Activated CD4-positive, CD25-positive, alpha-beta regulatory T cell treated with anti-CD3 and anti-CD28 coated beads, Interleukin-2, amount 50 U/mL, for 24 hours (primary cell): ENCODE measurements at places on chromosomes 13 and 19.

DNA sequence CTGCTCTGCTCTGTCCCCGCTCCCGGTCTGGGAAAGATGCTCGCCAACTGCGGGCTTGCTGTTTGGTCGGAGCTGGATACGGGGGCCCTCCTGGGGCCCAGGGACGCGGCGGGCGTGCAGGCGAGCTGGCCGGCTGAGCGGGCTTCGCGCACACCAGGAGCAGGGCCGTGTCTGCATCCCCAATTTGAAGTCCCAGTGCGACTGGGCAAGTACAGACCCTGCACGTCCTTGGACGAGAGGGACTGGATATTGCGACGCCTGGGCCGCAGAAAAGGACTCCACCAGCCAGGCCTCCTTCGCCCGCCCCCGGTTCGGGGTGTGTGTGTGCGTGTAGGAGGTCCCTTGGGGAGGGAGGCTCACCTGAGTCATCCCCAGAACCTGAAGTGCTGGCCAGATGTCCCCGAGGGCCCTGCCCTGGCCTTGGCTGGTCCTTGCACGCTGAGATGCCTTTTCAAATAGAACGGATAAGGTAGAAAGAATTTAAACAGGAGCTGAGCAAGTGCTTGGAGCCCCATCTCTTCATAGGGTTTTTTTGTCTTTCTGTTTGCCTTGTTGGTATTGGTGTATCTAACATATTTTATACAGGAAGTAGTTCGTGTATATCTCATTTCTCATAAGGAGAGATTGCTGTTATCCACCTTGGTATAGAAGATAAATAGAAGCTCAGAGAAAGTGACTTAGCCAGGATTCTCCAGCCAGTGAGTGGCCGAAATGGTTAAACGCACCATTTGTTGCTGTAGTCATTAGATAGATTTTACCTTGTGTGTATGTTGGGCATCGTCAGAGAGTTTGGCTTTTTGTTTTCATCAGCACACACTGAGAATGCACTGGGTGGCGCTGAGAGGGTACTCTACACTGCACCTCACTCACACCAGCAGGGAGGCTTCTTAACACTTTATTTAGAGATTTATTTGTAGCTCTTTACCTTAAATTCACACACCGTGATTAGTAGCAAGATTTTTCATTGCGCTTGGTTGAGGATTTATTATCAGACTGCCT, 1.1 kb downstream of the NAXD start:
- peak; percentile 31 for ATAC-seq

DNA sequence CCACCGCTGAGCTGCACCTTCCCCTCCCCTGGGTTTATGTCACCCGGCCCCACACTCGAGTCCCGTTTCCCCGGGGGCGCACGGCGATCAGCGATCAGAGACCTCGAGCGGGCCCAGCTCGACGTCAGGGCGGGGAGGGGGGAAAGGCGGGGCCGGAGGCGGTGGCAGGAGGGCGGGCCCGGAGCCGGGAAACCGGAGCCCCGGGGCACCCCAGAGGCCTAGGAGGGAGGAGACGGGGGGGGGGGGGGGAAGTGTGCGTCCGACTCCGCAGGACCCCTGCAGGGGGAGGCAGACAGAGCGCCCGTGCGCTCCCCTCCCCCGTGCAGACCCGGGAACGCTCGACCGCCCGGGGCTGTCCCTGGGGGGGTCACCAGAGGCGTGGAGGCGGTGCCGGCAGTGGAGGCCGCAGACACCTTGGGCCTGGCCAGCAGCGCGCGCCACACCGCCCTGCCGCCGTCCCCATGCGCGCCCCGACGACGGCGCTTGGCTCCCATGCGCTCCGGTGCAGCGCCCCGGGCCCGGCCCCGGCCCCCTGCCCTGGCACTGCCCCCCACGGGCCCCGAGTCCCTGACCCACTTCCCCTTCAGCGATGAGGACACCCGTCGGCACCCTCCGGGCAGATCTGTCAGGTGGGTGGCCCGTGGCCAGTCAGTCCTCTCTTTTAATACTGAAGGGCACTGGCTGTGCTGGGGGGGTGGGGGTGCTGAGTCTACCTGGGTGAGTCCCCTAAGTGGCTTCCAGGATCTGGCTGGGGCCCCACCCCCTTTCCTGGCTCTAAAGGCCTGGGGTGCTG, 11.8 kb downstream of the PDE4A start:
- peak; percentile 21 for ATAC-seq

- ATAC-seq, result no peak
Measured at GRCh38 chr19:16773259-16773658, 53.6 kb downstream of the NWD1 start.

GRCh38 chr13:67004511-67004910, 225.6 kb downstream of the PCDH9 start:
- ATAC-seq, result no peak

DNA sequence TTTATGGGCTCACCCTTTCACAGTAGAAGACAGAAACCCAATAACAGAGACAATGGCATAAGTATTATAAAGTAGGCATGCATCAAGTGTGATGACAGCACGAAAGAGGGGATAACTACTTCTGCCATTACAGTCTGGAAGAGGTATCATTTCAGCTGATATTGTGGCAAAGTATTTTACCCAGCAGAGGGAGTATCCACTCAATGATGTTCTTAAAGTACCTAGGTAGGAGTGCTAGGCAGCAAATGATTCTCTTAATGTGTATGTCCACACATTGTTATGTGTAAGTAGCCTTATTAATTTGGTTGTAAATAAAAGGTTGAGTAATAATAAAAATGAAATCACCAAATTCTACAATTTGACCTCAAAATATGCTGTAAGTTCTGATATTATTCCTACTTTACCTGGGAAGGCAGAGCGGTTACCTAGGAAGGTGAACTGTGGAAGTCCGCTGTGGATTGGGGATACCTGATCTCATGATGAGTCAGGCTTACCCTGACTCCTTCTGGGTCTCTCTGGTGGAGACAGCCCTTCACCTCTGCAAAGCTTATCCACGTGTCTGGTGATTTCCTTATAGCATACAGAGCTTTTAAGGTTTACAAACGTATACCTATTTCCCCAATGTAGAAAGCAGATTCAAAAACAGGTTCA, 4.1 kb upstream of the UBAC2 start:
- ATAC-seq, result no peak

GRCh38 chr19:38233740-38234251, 9.8 kb upstream of the DPF1 start:
- no peak for ATAC-seq

GRCh38 chr19:30364866-30365800, 7.1 kb upstream of the ZNF536 start:
- no peak for ATAC-seq

DNA sequence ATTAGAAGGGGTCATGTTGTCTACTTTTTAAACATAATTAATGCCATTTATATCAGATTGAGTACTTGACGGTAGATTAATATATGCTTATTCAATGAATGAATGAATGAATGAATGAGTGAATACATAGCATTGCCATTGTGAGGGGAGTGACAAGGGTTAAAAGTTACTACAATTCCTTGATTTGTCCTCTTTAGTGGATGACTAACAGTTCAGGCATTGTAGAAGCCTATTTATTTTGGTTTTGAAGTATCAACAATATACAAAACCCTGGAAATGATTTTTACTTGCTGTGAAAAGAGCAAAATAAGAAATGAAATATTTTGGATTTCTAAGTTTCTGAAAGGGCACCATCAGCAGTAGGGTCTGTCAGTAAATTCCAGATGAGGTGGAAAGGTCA, 122.7 kb downstream of the CYSLTR2 start:
- ATAC-seq, result no peak

DNA sequence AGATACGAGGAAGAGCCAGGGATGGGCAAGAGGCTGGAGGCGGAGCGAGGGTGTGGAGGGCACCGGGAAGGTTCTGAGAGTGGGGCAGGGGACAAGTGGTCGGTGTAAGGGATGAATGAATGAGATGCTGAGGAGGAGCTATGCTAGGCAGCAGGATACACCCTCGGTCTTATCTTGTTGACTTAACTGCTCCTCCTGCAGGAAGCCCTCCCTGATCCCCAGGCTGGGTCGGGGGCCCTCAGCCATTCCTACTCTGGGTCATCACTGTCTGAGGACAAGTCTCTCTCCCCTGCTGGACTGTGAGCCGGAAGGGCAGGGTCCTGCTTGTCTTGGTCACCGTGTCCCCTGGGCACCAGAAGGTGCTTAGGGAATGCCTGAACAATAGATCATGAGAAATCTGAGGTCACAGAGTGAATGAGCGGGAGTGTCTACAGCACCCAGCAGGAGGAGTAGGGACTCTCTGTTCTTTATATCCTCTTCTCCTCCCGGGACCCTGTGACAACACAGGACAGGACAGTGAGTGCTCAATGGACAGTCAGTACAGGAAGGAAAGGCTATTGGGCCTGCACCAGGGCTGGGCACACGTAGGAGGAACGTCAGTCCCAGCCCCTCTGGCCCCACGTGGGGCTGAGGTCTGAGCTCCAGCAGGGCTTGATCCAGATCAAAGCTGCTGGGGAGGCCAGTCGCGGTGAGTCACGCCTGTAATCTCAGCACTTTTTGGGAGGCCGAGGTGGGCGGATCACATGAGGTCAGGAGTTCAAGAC, 6.5 kb downstream of the NKPD1 start:
- no peak for ATAC-seq

DNA sequence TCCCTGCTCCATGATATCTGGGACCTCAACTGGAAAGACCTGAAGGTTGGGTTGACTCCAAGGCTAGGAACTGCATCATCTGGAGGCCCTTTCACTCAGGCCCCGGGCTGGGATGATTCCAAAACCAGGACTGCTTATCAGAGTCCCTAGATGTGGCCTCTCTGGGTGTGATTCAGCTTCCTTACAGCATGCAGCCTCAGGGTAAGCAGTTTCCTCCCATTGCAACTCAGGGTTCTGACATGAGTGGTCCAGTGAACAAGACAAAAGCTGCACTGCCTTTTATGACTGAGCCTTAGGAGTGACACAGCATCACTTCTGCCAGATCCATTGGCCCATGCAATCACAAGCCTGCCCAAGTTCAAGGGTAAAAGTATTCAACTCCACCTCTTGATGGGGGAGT, 502.8 kb downstream of the COG6 start:
- peak; percentile 69 for ATAC-seq

DNA sequence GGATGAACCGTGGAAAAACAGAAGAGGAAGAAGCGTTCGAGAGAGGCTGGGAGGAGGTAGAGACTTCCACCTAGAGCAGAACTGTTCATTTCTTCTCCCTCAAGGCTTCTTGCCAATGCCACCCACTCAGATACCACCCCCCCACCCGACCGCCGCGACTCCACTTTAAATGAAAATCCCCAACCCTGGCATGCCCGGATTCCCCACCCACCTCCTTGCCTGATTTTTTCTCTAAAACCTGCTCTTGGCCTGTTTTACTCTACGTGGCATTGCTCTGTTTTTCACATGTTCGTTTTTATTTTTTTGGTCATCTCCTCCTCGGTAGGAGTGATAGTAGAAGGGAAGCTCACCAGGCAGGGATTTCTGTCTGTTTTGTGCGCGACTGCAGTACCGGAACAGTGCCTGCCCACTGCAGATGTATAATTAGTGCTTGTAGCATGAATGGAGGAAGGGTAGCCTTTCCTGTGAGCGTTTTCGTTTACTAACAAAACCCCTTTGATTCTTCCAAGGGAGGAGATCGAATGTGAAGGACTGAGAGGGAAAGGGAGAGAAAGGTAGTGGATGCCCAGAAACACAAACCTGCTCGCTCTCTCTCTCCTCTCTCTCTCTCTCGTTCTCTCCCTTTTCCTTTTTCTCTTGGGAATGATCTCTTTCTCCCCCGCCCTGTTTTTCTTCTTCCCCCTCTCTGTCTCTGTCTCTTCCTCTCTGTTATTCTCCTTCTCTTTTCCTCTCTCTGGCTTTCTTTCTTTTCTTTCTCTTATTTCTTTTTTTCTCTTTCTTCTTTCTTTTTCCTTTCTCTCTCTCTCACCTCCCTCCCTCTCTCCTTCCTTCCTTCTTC, 2.2 kb downstream of the CD70 start:
- no peak for ATAC-seq

DNA sequence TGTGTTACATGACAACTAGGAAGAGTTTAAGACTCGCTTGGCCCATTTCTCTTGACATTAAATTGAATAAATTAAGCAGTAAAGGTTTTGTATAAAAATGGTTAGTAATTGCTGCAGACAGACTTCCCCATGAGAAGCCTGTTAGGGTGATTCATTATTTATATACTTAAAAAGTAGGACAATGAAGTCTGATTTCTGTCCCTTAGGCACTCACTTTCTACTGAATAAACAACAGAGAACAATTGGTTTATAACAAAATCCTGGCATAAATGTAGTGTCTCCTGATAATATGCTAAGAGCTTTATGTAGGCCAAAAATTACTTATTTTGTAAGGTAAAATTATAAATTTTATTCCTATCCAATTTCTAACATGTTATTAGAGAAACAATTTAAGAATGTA, 2138.5 kb upstream of the PCDH20 start:
- ATAC-seq, result no peak

GRCh38 chr19:2733930-2734588, 5.8 kb downstream of the SLC39A3 start:
- no peak for ATAC-seq

GRCh38 chr13:49536144-49536873, 40.6 kb downstream of the PHF11 start:
- ATAC-seq, result no peak

GRCh38 chr13:59354665-59355369, 808.9 kb downstream of the DIAPH3 start:
- ATAC-seq, result no peak

- ATAC-seq, result no peak
Measured at GRCh38 chr13:44231786-44232516, 141.7 kb upstream of the SERP2 start.

- no peak for ATAC-seq
Measured at GRCh38 chr13:110063490-110064421, 243.2 kb downstream of the COL4A1 start.

- no peak for ATAC-seq
Measured at GRCh38 chr13:27106144-27106543, 65.5 kb downstream of the USP12 start.

DNA sequence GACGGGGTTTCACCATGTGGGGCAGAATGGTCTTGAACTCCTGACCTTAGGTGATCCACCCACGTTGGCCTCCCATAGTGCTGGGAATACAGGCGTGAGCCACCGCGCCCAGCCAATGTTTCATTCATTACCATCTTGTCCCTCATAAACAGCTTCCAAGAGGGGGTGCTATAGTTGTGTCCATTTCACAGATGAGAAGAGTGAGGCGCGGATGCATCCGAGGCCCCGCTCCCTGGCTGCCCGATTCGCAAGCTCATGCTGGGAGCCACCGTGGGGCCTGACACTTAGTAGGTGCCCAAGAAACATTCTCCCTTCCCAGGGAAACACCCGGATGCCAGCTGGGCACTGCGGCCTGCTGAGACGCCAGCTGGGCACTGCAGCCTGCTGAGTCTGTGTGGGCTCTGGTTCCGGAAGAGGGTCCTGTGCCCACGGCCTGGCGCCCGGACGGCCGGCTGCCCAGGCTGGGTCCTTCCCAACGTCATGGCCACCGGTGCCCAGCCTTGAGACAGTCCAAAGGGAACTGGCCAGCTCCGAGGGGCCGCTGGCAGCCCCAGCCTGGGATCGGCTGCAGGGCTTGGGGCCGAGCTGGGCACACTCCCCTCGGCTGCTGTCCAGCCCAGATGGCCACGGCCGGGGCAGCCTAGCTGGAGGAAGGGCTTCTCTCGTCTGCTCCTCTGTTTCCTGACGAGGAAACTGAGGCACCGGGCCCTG, 54.7 kb downstream of the NFIC start:
- no peak for ATAC-seq
